ENCODE measurements at places on chromosomes 6 and 20. TPM values are rescaled to one million over a fixed set of nuclear protein-coding genes. Genes with fewer than 3 reads are reported as not detected.
A peak's percentile ranks its signal among the peaks of the same experiment; 100 is the strongest.

DNA sequence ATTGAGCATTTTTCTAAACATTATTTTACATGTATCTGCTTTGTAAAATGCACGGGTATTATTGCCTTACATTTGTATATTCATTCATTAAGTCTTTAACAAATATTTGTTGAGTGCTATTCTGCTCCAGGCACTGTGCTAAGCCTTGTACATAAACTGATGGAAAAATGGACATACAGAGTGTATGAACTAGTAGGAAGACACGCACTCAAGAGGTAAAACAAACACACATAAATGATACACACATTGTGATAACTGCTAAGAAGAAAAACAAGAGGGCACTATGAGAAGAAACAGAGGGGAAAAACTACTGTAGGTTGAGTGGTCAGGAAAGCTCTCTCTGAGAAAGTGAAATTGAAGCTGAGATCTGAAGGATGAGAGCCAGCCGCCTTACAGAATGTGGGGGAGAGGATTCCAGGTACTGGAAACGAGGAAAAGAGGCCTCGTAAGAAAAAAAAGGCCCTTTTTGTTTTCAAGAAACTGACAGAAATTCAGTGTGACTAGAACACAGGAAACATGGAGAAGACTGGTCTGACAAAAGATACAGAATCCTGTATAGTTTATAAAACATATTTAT lies 117.5 kb downstream of the EYA4 start:
- DNase-seq, result no peak

LY6G6D gene
- not detected for total RNA-seq

GRCh38 chr6:120214088-120214499 lies 864.5 kb upstream of the MAN1A1 start:
- no peak for DNase-seq

GRCh38 chr6:151387175-151387970 lies 4.0 kb downstream of the ZBTB2 start:
- peak; percentile 41 for DNase-seq

RUNX2 gene
- total RNA-seq, result 9.7 TPM

DNA sequence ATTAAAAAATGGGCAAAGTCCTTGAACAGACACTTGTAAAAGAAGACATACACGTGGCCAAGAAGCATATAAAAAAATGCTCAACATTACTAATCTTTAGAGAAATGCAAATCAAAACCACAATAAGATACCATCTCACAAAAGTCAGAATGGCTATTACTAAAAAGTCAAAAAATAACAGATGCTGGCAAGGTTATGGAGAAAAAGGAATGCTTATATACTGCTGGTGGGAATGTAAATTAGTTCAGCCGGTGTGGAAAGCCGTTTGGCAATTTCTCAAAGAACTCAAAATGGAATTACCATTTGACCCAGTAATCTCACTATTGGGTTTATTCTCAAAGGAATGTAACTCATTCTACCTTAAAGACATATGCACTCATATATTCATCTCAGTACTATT lies 166.6 kb downstream of the KHDC1L start:
- DNase-seq, result peak; percentile 13

SUPT3H gene
- total RNA-seq, result 10.0 TPM
